ENCODE measurements at places on chromosomes 5 and 9.

- no peak for DNase-seq
These were observed 40.0 kb downstream of the MARCHF6 start for GRCh38 chr5:10393491-10393890.

GRCh38 chr5:139445325-139446170, 6.2 kb upstream of the DNAJC18 start:
- no peak for DNase-seq

- no peak for DNase-seq
These were observed 105.2 kb upstream of the IER5L start for GRCh38 chr9:129283291-129283691.

DNA sequence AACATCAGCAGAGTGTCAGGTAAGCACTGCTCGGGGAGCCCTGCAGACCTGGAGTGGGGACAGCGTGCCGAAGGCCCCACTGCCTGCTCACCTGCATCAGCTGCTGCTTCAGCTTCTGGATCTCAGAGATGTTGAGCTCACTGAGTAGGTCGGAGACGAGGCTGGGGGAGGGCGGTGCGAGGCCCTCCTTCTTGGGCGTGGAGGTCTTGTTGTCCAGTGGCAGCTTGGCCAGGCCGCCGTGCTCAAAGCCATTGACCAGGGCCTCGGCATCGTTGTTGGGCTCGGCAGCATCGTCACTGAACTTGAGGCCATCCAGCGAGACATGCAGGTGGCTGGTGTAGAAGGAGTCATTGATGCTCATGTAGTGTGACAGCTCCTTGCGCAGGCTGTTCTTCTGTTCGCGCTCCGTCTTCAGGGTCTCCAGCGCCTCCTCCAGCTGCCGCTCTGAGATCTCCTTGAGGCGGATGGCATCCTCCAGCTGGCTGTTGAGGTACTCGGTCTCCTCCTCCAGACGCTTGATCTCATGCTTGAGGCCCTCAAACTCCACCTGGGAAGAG, 44.3 kb downstream of the BICD2 start:
- DNase-seq = no peak

GRCh38 chr5:124905256-124906130, 159.1 kb upstream of the ZNF608 start:
- DNase-seq = no peak
